ENCODE measurements at places on chromosomes 13 and 19.

DNA sequence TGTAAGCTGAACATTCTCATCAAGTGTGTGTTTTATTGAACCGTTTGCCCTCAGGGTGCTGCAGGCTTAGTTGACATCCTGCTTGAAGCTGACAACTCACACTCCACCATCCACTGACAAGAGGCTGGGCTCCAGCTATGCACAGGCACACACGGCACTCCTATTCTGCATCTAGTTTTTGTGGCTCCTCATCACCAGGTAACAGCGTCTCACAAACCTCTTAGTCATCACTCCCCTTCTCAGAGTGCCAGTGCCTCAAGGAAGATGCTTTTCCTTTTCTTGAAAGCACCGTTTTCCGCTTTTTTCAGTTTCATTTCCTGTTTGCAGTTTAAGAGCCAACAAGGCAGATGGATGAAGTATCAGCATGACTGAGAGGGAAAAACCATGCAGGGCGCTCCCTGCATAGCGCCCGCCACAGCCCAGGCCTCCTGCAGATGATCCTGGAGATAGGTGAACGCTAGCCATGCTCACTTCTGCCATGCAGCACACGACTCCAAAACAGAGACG is 491.2 kb downstream of the COG6 start:
- no peak for DNase-seq

DNA sequence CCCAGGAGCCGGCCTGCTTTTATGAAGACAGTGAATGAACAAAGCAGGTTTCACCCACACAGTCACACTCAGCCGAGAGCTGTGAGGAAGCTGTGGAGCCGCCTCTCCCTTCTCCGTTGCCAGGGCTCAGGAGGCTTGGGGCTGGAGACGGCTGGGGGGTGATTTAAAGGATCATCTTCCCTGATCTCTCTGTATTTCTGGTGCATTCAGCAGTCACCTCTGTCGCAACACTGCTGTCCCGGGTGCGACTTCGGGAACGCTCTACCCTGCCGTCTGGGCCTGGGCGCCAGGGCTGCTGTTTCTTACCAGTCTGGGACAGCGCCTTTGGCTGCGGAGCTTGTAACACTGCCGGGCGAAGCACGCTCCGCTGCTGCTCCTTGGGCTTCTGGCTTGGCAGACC is 18.1 kb downstream of the CAPS start:
- DNase-seq, result no peak

DNA sequence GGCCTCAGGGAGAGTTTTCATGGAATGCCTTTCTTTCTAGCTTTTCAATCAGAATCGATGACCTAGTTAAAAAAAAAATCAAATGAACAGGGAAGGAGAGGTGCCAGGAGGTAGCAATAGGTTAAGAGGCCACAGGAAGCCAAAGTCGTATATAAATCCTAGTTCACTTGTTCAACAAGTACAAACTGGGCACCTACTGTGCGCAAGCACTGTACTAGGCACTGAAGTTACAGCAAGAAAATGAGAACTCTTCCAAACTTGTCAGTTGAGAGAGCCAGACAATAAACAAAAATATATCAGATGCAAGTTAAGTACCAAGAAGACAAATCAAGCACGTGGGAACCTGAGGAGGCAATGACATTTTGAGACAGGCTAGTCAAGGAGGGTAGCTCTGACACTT is 6.1 kb downstream of the SUGP2 start:
- no peak for DNase-seq

- no peak for DNase-seq
These were observed 4.2 kb downstream of the BLOC1S3 start for GRCh38 chr19:45182758-45183157.

- peak; percentile 60 for DNase-seq
These were observed 13.5 kb downstream of the ERVV-2 start for GRCh38 chr19:53057904-53058580.

Data from NT2/D1 (cell line).